H54 (cell line): ENCODE measurements at places on chromosomes 11 and 22.

DNA sequence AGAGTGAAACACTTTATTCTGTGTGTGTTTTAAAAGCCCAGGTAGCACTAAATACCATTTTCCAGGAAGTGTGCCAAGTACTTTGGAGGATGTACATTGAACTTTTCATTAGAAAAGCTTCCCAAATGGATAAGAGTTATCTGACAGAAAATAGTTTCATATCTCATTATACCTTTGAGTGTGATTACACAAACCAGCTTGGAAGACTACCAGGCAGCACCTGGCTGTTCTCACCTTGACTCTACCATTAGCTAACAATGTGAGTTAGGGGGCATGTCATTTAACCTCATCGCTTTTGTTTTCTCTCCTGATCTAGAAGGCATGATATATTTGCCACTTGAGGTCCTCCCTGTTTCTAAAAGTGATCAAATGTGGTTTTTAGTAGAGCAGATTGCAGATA, 50.2 kb downstream of the GRM5 start:
- DNase-seq: no peak

GRCh38 chr11:56889986-56890385, 98.7 kb upstream of the OR5AK2 start:
- no peak for DNase-seq

DNA sequence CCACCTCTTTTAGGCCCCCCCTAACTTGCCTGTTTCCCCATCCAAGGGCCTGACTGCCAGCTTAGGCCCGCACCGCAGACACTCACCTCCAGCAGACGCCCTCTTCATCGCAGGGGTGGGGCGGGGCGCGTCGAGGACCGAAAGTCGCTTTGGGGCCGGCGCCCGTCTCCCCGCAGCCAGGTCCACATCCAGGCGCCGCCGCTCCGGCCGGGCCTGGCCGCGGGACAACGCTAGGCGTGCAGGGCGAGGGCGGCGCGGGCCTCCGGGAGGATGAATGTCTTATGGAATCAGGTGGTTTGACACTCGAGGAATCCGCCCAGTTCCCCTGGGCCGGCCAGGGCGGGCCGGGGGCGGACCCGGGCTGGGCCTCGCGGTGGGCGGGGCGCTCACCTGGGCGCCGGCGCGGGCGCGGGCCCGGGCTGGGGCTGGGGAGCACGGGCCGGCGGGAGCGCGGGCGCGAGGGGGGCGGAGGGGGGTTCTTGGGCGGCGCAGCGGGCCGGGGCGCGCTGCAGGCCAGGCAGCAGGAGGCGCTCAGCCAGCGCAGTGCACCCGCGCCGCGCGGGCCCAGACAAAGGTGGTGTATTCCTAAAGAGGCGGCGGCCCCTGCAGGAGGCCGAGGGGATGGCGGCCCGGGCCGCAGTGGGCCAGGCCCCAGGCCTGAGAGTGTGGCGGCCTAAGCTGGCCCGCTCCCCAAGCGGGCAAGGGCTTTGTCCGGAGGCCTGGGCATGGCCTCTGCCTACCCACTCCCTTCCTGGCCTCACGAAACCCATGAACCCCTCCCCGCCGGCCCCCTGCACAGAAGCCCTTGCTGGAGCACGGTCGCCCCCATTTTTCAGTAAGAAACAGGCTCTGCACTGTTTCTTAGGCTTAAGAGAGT, 177.6 kb downstream of the IGLL1 start:
- peak; percentile 23 for DNase-seq

DNA sequence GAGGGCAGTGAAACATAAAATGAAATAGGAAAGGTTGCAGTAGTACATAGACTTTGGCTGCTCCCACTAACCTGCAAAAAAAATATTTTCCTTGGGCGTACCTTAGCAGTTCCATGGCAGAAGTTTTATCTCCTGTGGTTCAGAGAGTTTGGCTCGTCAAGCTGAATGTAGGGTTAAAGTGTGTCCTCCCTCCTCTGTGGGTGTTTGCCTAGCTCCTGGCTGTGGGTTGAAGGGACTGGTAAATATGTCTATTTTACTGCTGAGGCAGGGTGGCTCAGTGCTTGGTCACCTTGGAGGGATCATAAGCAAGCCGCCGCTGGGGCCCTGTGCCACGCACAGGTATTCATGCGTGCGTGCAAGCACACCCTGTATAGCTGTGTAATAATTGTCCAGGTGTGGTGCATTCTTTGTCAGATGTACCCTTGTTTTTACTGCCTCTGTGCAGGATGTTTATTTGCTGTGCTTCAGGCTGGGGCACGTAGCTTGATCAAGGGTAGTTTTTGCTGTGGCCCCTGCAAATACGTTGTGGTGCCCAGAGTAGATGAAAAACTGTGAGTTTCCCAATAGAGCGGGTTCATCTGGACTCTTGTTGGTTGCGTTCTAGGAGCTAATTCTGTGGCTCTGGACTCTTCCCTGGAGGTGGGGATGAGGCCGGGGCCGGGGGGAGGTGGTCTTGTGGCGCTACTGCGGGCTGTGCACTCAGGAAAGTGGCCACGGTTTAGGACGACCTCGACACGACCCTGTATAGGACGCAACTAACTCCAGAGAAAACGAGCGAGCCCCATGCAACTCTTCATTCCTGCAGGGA, 732 bp upstream of the SORL1 start:
- DNase-seq: no peak

- DNase-seq: no peak
Observed at GRCh38 chr11:11944444-11944843, 64.0 kb downstream of the DKK3 start.

DNA sequence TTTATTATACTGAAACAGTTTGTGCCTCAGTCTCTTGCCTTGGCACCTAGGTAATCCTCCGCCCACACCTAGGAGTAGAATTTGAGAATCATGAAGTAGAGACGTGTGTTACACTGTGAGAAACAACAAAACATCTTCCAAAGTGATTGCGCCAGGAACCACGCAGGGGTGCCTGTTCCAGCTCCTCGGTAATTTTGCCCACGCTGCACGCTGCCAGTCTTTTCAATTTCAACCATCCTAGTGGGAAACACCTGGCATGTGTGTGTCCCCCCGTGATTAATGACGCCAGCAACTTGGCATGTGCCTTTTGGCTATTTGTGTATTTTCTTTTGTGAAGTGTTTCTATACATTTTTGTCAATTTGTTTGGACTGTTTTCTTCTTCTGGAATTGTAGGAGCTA, 919.1 kb downstream of the BRD1 start:
- DNase-seq: no peak

GRCh38 chr11:134537941-134538340, 125.9 kb upstream of the B3GAT1 start:
- DNase-seq: no peak

- no peak for DNase-seq
Observed at GRCh38 chr22:17943533-17944249, 80.7 kb downstream of the MICAL3 start.

DNA sequence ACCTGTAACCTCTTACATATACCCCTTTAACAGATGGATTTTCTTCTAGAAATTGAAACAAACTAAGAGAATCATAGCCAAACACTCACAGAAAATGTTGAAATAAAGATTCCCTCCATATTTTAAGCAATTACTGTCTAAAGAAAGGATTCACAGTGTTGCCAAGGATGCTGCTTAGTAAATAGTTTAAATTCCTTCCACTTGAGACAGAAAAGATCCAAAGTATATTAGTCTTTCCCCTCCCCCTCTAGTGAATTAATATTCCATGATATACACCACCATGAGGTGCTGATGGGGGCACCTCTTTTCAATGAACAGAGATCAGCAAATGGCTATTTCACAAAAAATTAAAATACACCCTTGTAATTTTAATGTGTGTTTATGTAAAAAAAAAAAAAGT, 186.8 kb downstream of the SOX6 start:
- DNase-seq: no peak

GRCh38 chr11:2796508-2797113, 89.0 kb downstream of the CDKN1C start:
- no peak for DNase-seq
